Iris pigment epithelial cell (primary cell): ENCODE measurements at places on chromosomes 7 and 10.

DNA sequence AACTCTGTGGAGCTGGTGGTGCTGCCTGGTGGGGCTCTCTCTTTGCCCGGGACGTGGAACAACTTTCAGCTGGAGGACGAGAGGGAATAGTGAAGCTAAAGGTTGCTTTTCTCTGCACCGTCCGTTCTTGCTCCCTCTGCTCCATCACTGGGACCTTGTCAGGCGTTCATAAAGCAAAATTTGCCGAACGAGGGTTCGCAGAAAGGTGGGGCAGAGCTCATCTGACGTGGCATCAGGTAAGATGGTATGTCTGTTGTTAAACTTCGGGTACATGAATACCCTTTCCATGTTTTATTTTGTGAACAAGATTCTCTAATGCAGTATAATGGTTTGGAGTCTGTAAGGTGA, 416 bp downstream of the BBS9 start:
- peak; percentile 4 for DNase-seq

DNA sequence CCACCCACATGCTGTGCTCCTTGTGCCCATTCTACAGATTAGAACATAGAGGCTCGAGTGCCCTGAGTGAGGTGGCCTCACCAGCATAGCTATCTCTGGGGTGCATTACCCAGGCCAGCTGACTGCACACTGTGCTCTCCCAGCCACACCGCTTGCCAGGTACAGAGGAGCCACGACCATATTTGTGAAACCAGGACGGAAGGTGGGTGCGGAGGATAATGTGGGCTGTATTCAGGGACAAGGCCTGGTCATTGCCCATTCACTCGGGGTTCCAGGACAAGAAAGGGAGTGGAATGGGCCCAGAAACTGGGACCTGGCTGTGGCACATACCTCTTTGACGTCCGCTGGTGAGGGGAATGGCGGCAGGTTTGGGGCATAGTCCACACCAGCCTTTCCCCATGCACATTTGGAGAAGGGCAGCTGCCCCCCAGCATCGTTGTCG, 236.0 kb downstream of the TNS3 start:
- DNase-seq, result no peak

DNA sequence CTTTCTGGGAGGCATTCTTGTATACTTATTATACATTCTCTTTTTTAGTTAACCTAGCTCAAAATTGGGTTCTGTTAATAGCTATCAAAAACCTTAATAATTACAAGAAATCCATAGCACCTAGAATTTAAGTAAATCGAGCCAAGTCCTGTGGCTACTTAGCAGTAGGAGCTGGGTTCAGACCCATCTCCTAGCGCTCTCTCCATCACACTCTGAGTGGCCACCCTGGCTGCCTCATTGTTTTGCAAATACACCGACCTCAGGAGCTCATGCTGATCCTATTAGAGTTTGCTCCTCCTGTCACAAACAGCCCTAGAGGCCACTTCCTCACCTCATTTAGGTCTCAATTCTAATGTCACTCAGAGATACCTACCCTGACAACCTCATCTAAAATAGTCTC, 46.2 kb upstream of the OSBPL3 start:
- DNase-seq, result no peak

DNA sequence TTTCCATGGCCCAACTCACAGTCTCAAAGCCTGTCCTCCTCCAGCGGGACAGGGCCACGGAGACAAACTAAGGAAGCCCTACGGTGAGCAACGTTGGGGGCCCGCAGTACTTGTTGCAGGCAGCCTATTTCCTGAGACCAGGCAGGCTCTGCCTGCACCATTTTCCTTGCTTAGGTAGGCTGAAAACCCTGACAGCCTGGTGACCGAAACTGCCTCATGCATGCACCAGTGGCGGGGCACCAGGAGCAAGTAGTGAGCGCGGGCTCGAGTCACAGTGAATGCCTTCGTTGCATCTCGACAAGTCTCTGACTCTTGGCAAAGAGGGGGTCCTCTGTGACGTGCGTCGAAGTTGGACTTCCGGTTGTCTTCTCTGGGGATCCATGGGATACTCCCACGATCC, 23.3 kb upstream of the ZNF273 start:
- no peak for DNase-seq

GRCh38 chr7:12827920-12828319, 140.5 kb downstream of the ARL4A start:
- peak; percentile 82 for DNase-seq

DNA sequence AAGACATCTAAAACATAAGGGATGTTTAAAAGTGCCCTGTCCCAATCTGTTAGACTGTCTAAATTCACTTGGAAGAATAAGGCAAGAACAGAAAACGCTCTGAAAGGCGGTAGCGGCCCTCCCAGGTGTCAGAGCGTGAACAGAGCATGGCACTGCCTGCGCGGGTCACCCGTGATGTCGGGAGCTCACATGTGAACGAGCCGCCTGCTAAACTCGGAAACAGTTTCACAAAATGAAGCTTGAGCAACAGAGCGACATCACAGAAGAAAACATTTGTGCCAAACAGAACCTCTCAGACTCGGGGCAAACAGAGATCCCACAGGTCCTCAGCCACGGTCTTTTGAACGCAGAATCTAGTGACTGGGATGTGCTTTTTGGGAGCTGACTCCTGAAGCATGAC, 12.8 kb downstream of the BRI3 start:
- DNase-seq, result no peak

DNA sequence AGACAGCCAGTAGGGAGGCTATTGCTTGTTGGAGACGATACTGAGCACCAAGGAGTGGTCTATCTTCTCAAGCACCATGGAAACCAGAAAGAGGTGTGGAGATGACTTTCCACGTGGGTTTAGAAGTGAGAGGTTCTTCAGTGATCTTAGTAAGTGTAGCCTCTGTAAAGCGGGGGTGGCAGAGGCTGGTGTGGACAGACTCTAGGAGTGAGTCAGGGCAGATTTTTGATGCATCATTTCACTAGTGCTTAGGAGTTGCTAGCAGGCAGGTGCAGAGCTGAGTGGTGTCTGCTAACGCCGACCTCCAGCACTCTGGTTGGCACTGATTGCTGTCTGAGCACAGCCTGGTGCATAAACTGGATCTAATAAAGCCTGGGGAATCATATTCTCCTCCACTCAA, 78.4 kb upstream of the ADO start:
- no peak for DNase-seq

DNA sequence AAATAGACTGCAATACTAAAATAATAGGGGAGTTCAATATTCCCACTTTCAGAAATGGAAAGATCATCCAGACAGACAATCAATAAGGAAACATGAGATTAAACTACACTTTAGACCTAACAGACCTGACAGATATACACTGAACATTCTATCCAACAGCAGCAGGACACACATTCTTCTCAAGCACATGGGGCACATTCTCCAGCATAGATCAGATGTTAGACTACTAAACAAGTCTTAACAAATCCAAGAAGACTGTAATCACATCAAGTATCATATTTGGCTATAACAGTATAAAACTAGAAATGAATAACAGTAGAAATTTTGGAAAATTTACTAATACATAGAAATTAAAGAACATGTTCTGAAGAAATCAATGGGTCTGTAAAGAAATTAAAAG, 458.9 kb upstream of the ANKRD30A start:
- DNase-seq, result peak; percentile 48

DNA sequence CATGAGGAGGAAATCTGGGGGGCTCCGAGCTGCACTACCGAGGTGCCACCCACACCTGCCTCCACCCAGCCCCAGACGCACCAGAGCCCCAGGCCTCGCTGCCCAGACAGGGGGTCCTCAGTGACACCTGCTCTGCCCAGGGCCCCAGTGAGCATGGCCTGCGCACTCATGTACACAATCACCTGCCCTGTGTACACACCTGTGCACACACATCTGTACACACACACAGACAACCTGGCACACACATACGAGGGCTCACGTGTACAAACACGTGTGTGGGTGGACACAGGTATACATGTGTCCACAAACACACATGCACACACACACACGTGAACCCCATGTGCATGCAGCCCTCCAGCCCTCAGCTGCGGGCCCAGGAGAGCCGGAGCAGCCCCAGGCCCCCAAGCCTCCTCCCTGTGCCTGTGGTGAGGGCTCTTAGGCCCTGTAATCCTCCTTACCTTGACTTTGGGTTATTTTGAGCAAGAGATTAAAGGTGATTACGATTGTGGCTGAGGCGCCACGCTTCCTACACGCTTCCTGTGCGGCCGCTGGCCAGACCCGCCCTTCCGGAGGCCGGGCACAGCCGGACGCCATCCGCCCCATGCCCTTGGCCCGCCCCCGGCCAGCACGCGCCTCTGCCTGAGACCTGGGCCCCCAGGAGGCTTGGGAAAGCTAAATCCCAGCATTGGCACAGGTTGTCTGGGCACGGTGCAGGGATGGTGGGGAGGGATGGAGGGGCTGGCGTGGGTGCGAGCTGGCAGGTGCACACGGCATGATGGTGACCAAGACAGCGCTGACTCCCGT, 71.9 kb downstream of the ELFN1 start:
- no peak for DNase-seq

DNA sequence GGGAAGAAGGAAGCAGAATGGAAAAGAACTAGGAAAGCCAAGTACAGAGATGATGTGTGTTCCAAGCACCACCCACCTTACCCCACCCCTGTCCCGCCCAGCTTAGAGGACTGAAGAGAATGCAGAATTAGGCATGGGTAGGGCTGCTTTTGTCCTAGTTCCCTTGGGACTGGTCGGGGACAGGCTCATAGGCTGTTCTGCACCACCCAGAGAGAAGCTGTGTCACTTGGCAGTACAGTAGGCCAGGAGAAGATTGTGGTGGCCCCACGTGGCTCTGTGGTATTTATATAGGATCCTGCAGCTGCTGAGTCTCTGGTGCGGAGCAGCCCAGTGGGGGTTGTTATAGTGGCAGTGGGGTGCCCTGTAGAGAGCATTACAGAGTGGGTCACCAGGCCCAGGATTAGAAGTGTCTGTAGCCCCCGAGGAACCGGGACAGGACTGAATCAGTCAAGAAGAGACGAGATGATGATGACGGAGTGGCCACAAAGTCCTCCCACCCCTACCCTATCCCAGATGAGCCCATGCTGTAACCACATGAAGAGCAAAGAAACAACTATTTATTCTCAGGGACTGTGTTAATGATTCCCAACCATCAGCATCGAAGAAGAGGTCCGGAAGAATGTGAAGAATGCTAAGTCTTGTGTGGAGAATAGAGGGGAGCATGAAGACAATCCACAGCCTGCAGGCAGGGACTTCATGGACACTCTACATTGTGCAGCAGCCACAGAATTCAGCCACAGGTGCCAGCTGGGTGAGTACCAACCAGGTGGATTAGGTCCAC, 88.9 kb downstream of the C1GALT1 start:
- no peak for DNase-seq

GRCh38 chr7:20217193-20217948, at the start of gene MACC1:
Gene MACC1 (minus strand): TSS chr7:20217384. CDS start chr7:20161862, 55,522 bp downstream.
- DNase-seq, result no peak

DNA sequence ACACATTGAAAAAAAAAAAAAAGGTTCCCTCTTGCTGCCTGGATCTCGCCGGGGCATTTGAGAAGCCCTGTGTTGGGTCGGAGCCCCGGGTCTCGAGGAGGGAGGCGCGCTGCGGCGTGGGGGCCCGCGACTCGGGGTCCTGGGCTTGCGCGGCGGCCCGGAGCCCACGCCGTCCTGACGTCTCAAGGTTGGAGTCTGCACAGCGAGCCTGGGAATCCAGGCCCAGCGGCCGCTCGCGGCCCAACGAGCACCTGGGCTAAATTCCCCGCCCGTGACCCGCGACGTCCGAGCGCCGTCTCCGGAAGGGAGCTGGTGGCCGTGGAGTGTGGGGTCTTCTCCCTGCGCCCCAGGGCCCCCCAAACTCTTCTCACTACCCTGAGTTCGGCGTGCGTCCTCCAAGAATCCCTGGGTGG, 1.4 kb upstream of the CTBP2 start:
- no peak for DNase-seq

DNA sequence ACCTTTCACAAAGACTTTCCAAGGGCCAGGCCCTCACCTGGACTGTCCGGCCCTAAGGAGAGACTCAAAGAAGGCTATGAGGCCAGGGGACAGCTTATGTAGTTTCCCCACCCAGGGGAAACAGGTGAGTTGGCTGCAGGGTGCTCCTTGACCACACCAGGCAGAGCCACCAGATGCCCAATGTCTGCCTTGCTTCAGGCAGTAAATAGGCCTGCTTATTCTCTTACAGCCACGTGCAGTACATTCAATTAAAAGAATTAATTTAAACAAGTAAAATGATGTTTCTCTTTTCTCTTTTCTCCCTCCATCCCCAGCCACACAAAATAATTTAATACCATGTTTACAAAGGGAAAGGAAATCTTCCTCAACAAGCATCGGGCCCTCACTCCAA, 66.6 kb upstream of the ABLIM1 start:
- DNase-seq, result no peak

- peak; percentile 38 for DNase-seq
These were observed 18.1 kb upstream of the LIPK start for GRCh38 chr10:88687853-88688467.

DNA sequence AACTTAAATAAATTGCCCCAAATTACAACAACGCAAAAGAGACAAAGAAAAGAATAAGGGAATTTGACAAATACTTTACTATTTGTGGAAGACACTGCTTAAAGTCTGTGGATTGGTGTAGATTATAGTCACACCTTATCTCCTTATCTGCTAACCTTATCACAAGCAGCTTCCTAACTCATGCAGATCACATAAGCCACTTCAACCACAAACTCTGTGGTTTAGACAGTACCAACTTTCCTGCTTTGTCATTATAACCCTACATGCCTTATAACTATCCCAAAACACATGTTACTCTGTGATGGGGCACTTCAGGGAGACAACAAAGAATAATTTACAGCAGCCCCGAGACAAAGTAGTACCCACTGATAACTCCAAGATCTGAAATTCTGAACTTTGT, 41.5 kb upstream of the PPP3CB start:
- DNase-seq, result no peak

DNA sequence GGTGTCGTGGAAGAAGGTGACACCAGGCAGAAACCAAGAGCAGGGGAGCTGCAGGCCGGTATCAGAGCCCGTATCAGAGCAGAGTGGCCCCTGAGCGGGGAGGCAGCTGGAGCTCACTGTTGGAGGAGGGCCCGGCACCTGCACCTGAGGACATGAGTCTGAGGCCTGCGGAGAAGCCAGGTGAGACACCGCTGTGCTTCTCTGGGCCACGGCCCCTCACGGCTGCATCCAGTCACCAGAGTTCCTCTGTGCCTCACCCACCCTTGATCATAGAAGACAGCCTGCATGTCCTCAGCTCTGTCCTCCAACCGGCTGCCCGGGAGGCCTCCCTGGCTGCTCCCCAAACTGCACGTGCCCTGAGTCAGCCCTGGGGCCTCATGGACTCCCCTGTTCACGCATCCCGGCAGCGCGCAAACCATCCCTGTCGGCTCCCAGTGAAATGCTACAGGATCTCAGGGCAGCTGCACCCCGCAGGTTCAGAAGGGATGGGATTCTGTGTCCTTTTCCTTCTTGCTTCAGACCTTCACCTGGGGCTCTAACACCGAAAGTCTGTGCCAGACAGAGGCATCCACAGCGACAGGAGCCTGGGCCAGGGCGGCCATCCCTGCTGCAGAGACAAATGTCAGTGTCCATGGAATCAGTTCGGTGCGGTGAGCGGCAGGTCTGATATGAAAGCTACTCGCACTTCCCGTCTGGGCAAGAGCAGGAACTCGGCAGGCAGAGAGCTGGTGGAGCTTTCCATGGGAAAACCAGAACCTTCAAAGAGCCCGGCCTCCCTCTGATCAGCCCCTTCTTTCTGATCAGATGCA, 111.9 kb upstream of the FAM20C start:
- no peak for DNase-seq
